ENCODE measurements at places on chromosomes 16 and 17. TPM values are rescaled to one million over a fixed set of nuclear protein-coding genes. Genes with fewer than 3 reads are reported as not detected.

The KRT17 gene
- 201 TPM for total RNA-seq

DNA sequence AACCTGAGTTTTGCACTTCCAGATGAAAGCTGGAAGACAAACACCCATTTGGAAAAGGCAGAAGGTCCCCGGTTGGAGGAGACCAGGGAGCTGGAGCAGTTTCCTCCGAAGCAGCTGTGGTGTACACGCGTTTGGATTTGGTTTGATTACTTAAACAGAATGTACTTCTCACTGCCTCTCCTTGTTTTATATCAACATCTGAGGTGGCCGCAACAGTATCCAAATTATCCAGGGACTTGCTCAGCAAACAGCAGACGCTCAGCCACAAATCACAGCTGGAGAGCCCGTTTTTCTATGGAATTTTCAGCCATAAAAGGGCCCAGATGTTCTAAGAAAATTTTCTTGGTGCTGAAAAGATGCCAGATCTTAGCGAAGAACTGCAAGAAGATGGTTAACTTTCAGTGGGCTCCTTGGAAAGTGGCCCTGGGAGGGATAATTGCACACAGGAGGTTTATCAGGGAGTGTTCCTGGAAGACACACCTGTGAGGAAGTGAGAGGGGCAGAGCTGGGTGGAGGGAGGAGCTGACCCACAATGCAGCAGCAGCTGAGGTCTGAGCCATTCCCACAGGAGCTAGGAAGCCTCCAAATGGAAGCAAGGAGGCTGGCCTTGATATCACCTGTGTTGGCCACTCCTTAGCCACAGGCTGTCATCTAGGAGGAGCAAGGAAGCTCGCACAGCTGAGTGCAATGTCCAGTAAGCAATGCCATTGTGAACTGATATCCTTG, 28.9 kb upstream of the CDH5 start:
- no peak overlapping the region for H3K27ac ChIP-seq
- DNase-seq = no peak
- H3K36me3 ChIP-seq = no peaks in the 10 kb centered on the region
- peaks cover 3% of the 10 kb centered on the region for H3K27me3 ChIP-seq
- H3K4me1 ChIP-seq = no peaks in the 10 kb centered on the region

The MAP1LC3B gene
- 51.8 TPM for total RNA-seq

The PRSS53 gene
- 2.5 TPM for total RNA-seq

- peak within 1 kb of the TSS; percentile 83 for H3K27ac ChIP-seq
- DNase-seq = peak; percentile 97
- H3K27me3 ChIP-seq = peaks cover 4% of the 10 kb centered on the region
- peak within 1 kb of the TSS; percentile 61 for H3K4me3 ChIP-seq
- H3K36me3 ChIP-seq = no peaks in the 10 kb centered on the region
Observed at GRCh38 chr16:67247192-67248072, at the start of gene FHOD1. TSS of gene FHOD1 (minus strand) at chr16:67247481. CDS start at chr16:67247410, 71 bp downstream.
